ENCODE measurements at places on chromosomes 1 and 21. TPM values are rescaled to one million over a fixed set of nuclear protein-coding genes. Genes with fewer than 3 reads are reported as not detected.

DNA sequence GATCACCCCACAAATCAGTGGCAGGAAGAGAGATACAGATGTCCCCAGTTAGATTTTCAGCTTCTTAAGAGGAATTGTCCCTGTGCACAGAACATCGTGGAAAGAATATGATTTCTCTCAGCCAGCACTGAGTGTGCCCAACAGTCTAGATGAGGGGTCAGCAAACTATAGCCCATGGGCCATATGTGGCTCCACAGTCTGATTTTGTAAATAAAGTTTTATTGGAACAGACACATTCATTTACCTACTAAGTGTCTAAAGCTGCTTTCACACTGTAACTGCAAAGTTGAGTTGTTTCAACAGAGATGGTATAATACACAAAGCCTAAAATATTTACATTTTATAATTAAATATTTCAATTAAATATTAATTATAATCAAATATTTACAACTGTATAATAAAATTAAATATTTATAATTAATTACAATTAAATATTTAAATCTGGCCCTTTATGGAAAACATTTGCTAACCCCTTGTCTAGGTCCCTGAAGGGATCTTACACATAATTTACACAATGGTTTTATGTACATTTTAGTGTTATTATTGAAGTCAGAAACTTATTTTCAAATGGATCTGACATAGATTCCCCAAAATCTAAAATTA lies 407.6 kb downstream of the PTPRU start:
- H3K4me1 ChIP-seq, result no peaks in the 10 kb centered on the region
- no peak for DNase-seq
- no peaks in the 10 kb centered on the region for H3K36me3 ChIP-seq

DNA sequence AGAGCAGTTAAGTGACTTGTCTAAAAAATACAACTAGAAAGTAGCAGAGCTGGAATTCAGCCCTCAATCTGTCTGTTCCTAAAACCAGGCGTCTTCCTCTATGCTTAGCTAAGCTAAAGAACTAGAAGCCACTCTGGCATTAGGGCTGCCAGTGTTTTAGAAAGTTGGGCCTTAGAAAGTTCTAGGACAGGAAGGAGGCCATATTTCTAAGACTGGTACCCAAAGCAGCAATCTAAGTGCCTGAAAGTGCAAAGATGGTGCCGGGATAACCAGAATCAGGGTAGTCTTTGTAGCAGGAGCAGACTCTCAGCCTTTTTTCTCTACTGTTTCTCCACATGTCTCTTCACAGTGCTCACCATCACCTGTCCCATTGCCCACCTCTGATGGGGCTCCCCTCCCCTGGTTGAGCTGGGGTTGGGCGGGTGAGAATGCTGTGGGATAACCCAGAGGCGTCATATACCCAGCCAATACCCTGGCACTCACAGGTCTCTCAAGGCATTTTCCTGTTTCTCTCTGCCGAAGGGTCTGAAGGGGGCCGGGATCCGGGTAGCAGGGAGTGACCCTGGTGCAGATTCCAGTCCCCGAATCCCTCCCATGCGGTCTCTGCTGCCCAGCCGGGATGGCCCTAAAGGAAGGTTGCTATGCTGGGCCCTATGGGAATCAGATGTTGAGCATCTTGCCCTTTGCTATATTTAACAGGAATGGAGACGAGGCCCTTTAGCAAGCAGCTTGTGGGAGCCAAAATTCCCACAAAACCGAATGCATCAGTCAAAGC lies 1.1 kb upstream of the RCSD1 start:
- no peak for DNase-seq
- peak overlapping the region; percentile 99 for H3K27ac ChIP-seq
- peaks cover 42% of the 10 kb centered on the region for H3K4me1 ChIP-seq
- H3K36me3 ChIP-seq, result no peaks in the 10 kb centered on the region
- H3K27me3 ChIP-seq, result no peaks in the 10 kb centered on the region

DNA sequence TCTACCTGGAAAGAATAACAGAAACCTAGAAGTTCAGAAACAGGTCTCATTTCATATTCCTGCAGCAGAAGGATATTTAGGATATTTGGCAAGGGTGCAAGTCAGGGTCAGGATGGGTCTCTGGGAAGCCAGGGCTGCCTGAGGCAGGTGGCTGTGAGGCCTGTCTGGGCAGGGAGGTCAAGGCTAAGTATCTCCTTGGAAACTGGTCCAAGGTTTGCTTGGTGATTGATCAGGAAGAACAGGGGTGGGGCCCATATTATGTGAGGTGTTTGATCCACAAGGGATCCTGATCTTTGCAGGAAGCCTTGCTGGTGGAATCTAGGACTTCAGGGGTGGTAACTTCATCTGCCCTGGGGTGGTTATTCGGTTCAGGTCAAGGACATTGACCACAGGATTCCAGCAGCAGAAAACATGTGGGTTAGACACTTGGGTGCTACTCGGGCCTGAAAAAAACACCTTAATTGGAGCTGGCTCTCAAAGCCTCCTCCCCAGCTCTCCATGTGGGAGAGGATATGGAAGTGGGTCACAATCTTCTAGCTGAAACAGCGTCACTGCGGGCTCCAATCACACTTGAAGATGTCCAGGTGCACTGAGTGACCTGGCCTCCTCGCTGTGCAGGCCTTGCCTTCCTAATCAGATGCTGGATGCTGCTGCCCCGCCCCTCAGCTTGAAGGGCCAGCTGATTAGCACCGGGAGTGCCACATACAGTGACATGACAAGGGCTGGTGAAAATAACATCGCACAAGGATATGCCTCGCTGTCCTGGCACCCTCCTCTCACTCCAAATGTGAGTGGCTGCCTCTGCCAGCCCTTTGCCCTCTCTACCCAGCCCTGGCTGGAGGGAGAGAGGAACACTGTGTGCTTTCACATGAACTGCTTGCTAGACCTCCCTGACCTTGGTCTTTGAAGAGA lies 8.7 kb downstream of the CTNNBIP1 start:
- H3K27me3 ChIP-seq, result no peaks in the 10 kb centered on the region
- H3K4me1 ChIP-seq, result peaks cover 32% of the 10 kb centered on the region

- H3K4me1 ChIP-seq, result peaks cover 9% of the 10 kb centered on the region
- H3K27me3 ChIP-seq, result no peaks in the 10 kb centered on the region
- peaks cover 21% of the 10 kb centered on the region for H3K36me3 ChIP-seq
- H3K4me3 ChIP-seq, result peak within 1 kb of the TSS; percentile 89
Observed at GRCh38 chr1:201154389-201155165, at the start of gene TMEM9. TMEM9 (minus strand) TSS chr1:201154474; CDS start chr1:201153923, 551 bp downstream.

DNA sequence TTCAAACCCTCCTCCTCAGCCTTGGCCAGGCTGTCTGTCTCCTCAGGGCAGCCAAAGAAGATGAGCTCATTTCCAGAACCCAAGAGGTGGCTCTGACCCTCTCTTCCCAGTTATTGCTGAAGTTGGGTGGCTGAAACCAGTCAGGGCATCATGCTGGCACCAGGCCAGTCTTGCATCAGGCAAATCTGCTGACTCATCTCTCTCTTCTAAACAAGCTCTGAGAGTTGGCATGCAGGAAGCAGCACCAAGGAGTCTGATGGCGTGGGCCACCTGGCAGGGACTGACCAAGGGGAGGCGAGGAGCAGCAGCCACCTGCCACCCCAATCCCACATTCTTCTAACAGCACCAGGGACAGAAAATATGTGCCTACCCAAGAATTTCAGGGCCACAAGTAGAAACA lies 104.8 kb upstream of the ATP1A1 start:
- H3K36me3 ChIP-seq, result no peaks in the 10 kb centered on the region
- H3K27me3 ChIP-seq, result no peaks in the 10 kb centered on the region
- no peak overlapping the region for H3K4me3 ChIP-seq
- no peak for DNase-seq

DNA sequence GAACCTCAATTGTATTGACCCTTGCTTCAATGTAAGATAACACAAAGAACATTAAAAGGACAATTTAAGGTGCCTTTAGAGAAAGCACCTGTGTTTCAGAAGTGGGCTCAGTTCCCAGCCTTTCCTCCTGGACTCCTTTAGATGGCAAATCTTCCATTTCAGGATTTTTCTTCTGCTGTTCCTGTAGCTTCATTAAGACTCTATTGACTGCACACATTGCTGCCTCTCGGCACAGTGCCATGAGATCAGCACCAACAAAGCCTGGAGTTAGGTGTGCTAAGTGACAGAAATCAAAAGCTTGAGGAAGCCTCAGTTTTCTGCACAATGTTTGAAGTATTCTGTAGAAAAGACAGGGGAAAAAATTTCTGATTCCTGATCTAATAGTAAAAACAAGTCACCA lies 40.6 kb downstream of the NVL start:
- no peak overlapping the region for H3K4me3 ChIP-seq
- peaks cover 46% of the 10 kb centered on the region for H3K36me3 ChIP-seq
- no peak overlapping the region for H3K27ac ChIP-seq
- H3K4me1 ChIP-seq, result no peaks in the 10 kb centered on the region

- no peak for DNase-seq
- peaks cover 6% of the 10 kb centered on the region for H3K36me3 ChIP-seq
- H3K4me3 ChIP-seq, result no peak overlapping the region
Observed at GRCh38 chr1:109370712-109371340, 26.9 kb downstream of the SORT1 start.

- no peaks in the 10 kb centered on the region for H3K27me3 ChIP-seq
- no peak overlapping the region for H3K4me3 ChIP-seq
- H3K27ac ChIP-seq, result no peak overlapping the region
- H3K4me1 ChIP-seq, result no peaks in the 10 kb centered on the region
- H3K36me3 ChIP-seq, result no peaks in the 10 kb centered on the region
Observed at GRCh38 chr1:235624721-235625333, 24.8 kb downstream of the GNG4 start.

- no peaks in the 10 kb centered on the region for H3K4me1 ChIP-seq
- H3K36me3 ChIP-seq, result peaks cover 17% of the 10 kb centered on the region
- peak overlapping the region; percentile 37 for H3K4me3 ChIP-seq
- H3K27ac ChIP-seq, result no peak overlapping the region
Observed at GRCh38 chr21:37220433-37220980, 46.6 kb downstream of the VPS26C start.

DNA sequence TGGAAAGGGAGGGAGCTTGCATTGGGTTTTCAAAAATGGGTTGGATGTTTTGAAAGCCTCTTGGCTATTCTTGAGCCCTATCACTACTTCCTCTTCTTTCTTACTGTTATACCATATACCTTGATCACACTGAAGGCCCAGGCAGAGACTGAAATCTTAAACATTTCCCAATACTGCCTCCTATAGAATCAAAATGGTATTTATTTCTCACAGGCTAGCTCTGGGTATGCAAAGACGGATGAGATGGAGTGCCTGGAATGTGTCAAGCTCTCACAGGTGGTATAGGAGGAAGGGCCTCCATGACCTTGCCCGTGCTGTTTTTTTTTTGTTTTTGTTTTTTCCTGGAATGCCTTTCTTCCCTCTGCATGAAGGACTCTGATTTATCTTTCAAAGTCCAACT lies 268.4 kb upstream of the USP24 start:
- H3K27ac ChIP-seq, result no peak overlapping the region
- H3K27me3 ChIP-seq, result no peaks in the 10 kb centered on the region
- DNase-seq, result no peak
- H3K4me1 ChIP-seq, result no peaks in the 10 kb centered on the region
- no peak overlapping the region for H3K4me3 ChIP-seq

DNA sequence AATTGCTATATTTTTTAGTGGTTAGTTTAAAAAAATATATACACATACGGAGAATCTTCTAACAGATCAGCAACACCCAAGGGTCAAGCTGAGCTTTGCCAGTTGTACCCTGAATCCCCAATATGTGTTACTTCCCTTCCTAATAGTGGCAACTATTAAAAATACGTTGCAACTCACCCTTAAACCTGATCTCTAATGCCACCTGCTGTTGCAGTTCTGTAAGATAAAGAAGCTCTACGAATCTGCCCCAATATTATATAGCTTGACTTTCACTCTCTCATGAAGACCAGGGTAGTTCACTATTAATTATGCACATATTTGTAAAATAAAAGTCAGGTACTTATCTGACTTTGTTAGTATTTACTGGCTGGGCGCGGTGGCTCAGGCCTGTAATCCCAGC lies 58.4 kb downstream of the ASH1L start:
- H3K4me3 ChIP-seq, result no peak overlapping the region
- H3K36me3 ChIP-seq, result no peaks in the 10 kb centered on the region
- peak; percentile 53 for DNase-seq

DNA sequence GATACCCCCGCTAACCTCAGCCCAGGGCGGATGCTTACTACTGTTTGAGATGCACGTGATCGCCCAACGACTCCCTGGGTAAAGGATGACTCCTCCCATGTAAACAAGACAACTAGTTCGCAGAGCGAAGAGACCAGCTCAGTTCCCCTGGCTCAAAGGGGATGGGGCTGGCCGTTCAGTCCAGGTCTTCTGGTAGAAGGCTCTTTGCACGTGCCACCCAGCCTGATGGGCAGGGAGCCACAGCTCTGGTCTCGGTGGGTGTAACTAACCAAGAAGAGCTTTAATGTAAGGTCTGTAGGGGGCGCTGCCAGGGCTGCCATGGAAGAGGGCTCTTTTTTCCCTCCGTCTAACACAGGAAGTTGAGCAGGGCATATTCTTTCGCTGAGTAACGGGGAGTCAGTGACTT lies 49.4 kb upstream of the PARP1 start:
- H3K4me3 ChIP-seq, result no peak overlapping the region
- H3K36me3 ChIP-seq, result no peaks in the 10 kb centered on the region
- peak; percentile 35 for DNase-seq

GRCh38 chr1:27872059-27872801 lies at the start of gene THEMIS2:
THEMIS2 (plus strand) TSS chr1:27872544; CDS start chr1:27872572, 28 bp downstream.
- H3K4me3 ChIP-seq, result peak within 1 kb of the TSS; percentile 37
- H3K27me3 ChIP-seq, result peaks cover 9% of the 10 kb centered on the region
- H3K4me1 ChIP-seq, result no peaks in the 10 kb centered on the region
- H3K27ac ChIP-seq, result no peak within 1 kb of the TSS
- DNase-seq, result peak; percentile 83

DNA sequence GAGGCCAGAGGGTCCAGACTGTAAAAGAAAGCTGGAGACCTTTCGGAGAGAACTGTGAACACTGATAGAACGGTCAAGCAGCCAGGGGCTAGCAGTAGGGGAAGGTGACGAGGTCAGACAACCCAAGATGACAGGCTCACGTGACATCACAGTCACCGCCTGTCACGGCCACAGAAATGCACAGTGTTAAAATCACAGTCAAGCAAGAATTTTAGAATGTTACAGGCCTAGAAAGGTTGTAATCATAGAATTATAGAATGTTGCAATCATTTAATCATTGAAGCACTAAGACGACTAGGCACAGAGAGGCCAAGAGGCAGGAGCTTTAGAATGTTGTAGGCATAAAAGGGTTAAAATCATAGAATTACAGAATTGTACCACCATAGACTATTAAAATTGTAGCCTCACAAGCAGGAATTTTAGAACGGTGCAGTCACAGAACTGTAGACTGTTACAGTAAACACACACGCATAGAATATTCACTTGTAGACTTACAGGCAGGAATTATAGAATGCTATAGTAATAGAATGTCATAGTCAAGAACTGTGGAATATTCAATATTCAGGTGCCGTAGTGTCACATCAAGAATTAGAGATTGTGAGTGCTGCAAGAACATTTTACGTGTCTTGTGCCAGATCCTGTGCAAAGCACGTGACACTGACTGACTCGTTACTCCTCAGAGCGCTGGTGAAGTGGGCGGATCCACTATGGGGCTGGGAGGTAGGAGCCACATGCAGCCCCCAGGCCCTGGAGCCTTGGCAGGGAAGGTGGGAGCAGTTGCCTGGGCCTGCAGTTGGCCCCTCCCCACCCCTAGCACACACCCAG lies 118.1 kb downstream of the EPHB2 start:
- peak overlapping the region; percentile 93 for H3K27ac ChIP-seq
- DNase-seq, result peak; percentile 29
- H3K36me3 ChIP-seq, result no peaks in the 10 kb centered on the region
- no peaks in the 10 kb centered on the region for H3K27me3 ChIP-seq

The NTNG1 gene
- polyA plus RNA-seq, result not detected

The NCDN gene
- polyA plus RNA-seq, result 43.9 TPM

The ZC3H12A gene
- 10.1 TPM for polyA plus RNA-seq

The S1PR1 gene
- 58.1 TPM for polyA plus RNA-seq

All from cardiac muscle cell (in vitro differentiated cells and primary cell).